CD4-positive, alpha-beta T cell treated with Interleukin-4 for 1 hour (primary cell): ENCODE measurements at places on chromosomes 3 and 15.

DNA sequence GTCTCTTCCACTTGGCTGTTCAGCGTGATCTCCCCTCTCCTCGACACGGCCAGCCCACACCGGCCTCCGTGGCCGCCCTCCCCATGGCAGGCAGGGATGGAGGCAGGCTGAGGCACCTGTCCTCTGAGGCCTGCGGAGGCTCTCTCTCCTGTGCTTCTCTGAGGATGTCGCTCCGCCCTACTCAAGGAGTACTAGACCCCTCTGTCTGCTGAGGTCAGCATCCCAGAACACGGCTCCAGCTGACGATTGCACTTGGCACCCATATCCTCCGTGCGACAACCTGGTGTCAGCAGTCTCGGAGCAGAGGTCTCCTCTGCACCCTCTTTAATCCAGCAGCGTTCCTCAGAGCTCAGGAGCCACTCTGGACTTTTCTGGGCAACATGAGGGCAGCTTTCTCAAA is 322.6 kb downstream of the OCA2 start:
- DNase-seq: no peak

DNA sequence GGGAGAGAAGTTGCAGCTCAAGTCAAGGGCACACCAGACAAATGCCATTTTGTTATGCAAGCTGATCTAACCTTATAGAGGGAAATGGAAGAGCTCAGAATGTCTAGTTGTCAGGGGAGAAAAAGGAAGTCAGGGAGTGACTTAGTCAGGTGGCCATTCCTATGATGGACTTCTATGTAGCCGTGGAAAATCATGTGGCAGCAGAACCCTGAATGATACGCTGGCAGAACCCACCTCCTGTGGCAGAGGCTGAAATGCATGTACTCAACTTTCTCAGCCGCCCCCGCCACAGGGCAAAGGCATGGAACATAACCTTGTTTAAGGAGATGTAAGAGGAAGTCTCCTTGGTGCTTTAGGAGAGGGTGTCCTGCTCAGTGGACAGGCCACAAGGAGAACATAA is 37.7 kb upstream of the PARL start:
- no peak for DNase-seq

DNA sequence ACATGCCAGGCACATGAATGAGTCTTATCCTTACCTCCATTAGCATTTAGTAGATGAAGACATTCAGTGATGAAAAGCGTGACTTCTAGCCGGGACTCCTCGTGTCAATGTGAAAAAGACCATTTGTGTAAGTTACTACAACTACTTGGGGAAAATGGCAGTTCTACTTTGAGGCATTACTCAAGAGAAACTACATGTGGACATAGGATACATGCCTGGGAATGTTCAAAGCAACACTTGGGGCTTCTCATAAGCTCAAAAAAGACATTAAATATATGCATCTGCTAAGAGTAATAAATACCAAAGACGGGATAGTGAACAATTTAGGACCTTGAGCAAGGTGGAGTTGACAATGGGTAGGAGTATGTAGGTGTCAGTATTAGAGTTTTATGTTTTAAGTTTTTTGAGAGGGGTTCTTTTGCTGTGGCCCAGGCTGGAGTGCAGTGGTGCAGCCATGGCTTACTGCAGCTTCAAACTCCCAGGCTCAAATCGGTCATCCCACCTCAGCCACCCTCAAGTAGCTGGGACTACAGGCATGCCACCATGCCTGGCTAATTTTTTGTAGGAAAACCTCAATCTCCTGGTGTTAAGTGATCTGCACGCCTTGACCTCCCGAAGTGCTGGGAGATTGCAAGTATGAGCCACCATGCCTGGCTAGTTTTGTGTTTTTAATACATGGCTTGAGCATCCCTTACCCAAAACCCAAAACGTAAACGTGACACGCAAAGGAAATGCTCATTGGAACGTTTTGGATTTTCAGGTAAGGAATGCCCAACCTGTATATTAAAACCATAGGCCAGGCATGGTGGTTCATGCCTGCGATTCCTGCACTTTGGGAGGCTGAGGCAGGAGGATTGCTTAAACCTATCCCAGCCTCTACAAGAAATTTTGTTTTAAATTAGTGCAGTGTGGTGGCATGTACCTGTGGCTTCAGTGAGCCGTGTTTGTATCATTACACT is 3.9 kb downstream of the RPLP1 start:
- no peak for DNase-seq

DNA sequence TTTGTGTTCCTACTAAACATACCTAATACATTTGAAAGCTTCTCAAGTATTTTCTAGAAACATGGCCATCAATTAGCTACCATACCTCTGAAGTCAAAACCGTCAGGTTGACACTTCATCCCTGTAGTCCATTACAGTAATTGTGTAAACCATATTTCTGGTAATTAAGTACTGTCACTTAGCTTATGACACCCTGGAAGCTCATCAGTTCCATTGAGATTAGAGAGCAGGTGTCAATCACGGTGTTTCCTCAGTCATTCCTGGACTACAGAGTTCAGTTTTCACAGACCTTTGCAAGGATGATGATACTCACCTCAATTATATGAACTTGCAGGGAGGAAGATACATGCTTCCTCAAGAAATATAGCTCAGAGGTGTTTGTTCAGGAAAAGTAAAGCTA is 552.0 kb downstream of the SI start:
- DNase-seq: no peak

- no peak for DNase-seq
These were observed 128.9 kb downstream of the TFG start for GRCh38 chr3:100838157-100838556.

GRCh38 chr3:130558366-130558765 is 41.4 kb downstream of the COL6A6 start:
- no peak for DNase-seq

DNA sequence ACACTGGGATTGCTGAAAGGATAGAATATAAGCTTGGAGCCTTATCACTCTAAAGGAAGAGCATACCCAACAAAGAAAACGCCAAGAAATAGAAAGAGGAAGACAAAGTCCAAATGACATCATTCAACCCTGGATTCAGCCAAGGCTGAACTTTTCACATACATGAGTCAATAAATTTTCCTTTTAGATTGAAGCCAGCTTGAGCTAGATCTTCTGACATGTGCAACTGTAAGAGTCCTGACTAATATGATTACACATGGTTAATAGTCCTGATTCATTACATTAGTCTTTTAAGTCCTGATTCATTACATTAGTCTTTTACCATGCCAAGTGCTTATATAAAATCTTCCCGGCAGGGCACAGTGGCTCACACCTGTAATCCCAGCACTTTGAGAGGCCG is 13.6 kb upstream of the DENND6A start:
- DNase-seq: no peak

DNA sequence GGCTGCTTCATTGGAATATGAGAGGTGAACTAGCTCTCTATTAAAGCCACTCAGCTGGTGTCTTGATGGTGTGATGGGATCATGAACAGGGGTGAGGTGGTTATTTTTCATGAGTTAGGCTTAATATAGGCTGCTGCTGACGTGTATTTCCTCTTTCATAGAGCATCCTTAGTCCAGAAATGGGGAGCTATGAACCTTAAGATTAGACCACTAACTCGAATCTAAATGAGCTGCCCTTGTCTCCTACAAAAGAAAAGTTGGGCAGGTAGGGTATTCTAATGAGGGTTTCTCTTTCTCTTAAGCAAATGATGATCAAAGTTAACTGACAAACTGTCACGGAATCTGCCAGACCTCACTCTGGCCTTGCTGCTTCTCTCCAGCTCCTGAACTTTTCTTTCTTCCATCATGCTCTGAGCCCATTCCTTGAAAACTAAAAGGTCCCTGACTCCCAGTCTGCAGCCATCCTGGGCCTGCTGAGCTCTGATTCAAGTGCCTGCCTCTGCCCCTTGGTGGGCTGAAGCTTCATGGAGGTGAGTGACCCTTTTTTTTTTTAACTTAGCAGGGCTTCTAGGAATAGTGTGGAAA is at the start of gene TRIM69:
TSS of gene TRIM69 (plus strand) at position 348 of the 585 bp plus-strand sequence. CDS start at position 525, 177 bp downstream.
- DNase-seq: peak; percentile 75

GRCh38 chr3:33385423-33385822 is 54.8 kb downstream of the UBP1 start:
- peak; percentile 36 for DNase-seq

DNA sequence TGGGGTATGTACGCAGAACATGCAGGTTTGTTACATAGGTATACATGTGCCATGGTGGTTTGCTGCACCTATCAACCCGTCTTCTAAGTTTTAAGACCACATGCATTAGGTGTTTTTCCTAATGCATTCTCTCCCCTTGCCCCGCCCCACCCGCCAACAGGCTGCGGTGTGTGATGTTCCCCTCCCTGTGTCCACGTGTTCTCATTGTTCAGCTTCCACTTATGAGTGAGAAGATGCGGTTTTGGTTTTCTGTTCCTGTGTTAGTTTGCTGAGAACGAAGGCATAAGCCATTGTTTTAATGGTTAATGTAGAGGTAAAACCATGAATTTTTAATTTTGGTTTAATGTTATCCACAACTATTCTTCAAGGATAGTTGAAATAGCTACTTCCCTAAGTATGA is 346.8 kb upstream of the EPHA6 start:
- DNase-seq: no peak

DNA sequence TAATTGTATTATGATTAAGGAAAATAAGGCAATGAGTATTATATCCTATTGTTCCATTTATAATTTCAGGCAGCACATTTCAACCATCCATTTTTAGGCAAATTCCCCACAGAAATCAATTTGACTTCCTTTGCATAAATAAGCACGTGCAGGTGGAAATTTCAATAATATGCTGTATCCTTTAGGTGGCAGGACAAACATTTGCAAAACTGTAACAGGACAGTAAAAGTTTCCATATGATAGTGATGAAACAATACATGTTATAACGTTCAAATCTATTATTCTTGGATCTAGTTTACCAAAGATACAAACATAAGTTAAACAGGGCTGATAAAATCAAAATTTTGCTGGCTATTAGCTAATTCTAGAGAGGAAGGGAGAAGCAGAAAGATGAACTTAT is 8.5 kb downstream of the UACA start:
- DNase-seq: no peak

- no peak for DNase-seq
These were observed 114.4 kb downstream of the RYR3 start for GRCh38 chr15:33425142-33425541.

- DNase-seq: no peak
These were observed 129.2 kb upstream of the BNIP2 start for GRCh38 chr15:59818336-59818735.

- no peak for DNase-seq
These were observed 140.1 kb downstream of the IL20RB start for GRCh38 chr3:137097852-137098251.

DNA sequence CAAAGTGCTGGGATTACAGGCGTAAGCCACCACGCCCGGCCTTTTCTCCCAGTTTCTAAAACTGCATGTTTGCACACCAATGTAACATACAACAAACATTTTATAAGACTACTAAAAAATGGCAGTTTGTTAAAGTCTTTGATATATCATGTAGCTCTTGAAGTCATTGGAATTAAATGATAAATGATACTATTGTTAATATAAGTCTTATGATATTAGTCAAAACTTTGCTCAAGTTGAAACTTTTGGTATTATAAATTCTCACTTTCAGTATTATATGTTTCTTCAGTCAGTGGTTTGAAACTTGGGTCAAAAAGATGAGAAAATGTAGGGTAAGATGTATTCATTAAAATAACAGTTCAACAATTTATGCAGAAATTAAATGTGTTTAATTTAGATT is 117.6 kb upstream of the TBL1XR1 start:
- DNase-seq: no peak

- DNase-seq: no peak
These were observed 132.9 kb downstream of the MAGI1 start for GRCh38 chr3:65905771-65906170.

DNA sequence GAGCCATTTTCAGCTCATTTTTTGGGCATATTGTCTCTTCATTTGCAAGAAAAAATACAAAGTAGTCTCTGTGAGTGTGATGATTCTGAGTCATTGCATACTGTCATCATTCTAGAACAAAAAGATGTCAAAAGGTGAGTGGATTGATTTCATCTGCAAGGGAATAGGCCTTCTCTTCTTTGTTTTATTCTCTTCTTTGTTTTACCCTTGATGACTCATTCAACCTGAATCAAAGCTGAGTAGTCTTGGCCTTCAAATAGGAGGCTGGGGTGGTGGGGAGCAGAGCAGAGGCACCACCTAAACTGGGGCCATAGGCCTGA is 25.4 kb downstream of the CYP19A1 start:
- no peak for DNase-seq

DNA sequence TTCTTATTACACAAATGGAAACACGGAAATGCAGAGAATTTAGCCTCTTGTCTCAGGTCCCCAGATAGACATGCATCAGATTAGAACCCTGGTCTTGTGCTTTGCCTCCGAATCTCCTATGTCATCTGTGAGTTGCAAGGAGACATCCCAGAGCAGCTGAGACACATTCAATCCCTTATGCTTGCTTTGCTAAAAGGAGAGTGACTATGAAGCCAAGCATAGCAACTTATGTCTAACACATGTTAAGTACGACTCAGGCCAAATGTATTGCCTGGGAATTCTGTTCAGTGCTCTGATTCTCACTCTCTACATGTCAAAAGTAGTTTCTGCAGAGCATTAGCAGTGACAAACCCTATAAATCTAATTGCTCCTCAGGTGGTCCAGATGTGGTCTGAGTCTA is 30.6 kb upstream of the LRRC3B start:
- DNase-seq: no peak

DNA sequence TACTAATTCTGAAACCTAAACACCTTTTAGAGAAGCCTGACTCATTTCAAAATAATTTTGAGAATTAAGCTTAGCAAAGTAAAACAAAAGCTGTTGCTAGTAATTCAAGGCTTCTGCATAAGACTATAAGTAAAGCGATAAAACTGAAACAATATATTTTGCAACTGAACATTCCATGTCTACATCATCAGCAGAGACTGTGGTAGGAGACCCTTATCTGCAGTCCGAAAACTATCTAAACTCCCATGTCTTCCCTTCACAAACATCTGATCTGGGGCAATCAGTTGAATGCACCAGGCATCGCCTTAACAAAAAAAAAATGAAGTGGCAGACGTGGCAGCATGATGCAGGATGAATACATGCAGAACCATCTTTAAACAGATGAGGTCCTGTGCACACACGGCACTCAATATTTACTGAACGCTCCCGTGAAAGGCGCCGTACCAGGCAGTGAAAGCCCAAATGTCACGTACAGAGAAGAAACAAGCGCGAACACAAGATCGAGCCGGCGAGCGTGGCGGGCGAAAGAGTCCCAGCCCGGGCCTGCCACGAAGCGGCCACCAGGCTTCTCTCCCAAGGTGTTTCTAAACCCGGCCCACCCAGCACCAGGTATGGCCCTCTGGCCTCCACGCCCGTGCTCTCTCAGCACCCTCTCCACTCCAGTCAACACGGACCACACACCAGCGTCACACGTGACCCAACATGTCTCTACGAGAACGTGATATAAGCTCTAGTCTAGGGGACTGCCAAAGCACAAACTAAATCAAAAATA is 63.0 kb downstream of the CHSY1 start:
- DNase-seq: no peak
